Naive B cell (primary cell): ENCODE measurements at places on chromosomes 2 and 18.
A peak's percentile ranks its signal among the peaks of the same experiment; 100 is the strongest.

GRCh38 chr2:8452979-8453903 lies 228.6 kb upstream of the ID2 start:
- H3K4me3 ChIP-seq = no peak overlapping the region
- H3K27ac ChIP-seq = no peak overlapping the region
- peaks cover 91% of the 10 kb centered on the region for H3K27me3 ChIP-seq
- DNase-seq = no peak
- H3K36me3 ChIP-seq = no peaks in the 10 kb centered on the region

GRCh38 chr2:33371304-33372090 lies 105.0 kb upstream of the RASGRP3 start:
- H3K4me1 ChIP-seq = no peaks in the 10 kb centered on the region
- no peak overlapping the region for H3K27ac ChIP-seq
- DNase-seq = no peak
- H3K27me3 ChIP-seq = no peaks in the 10 kb centered on the region
- H3K36me3 ChIP-seq = no peaks in the 10 kb centered on the region
- no peak overlapping the region for H3K4me3 ChIP-seq

- peak overlapping the region; percentile 54 for H3K27ac ChIP-seq
- peaks cover 7% of the 10 kb centered on the region for H3K4me1 ChIP-seq
- DNase-seq = no peak
- H3K27me3 ChIP-seq = peaks cover 81% of the 10 kb centered on the region
- peaks cover 9% of the 10 kb centered on the region for H3K36me3 ChIP-seq
Observed at GRCh38 chr18:57057890-57058289, 89.0 kb upstream of the BOD1L2 start.

DNA sequence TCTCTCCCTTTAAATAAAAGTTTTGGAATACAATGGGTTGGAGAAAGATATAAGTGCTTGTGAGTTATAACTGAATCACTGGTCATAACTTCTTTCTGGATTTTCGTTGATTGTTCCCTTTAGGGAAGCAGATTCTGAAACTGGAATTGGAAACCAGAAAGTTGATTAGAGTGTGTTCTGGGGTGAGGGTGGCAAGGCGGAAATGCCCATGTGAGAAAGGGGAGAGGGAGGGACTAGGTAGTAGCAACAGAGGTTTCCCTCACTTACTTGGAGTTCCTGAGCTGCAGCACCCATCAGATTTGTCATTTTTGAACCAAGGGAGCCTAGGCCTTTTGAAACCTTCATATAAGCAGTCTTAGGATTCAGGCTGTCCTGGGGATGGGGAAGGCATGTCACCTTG lies 453.4 kb downstream of the KCNJ3 start:
- no peak for DNase-seq
- H3K4me3 ChIP-seq = no peak overlapping the region
- no peaks in the 10 kb centered on the region for H3K4me1 ChIP-seq
- no peaks in the 10 kb centered on the region for H3K36me3 ChIP-seq
- H3K27me3 ChIP-seq = no peaks in the 10 kb centered on the region
- H3K27ac ChIP-seq = no peak overlapping the region

DNA sequence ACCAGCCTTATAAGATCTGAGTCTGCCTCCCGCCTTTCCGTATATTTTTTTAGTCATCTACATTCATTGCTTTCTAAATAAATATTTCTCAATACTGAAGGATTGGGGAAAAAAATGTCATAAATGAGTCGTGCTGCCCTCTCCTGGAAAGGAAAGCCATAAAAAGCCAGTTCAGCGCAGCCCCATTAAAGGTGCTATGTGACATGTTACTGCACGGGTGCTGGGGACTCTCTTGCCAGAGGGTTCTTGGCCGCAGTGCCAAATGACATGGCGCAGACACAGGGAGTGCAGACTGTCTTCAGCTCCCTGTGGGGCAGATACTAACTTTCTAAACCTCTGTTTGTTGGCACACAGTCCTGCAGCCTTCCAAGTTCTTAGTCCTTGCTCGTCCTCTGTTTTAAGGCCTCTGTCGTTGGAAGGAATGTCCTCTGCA lies 53.7 kb upstream of the MAP3K20 start:
- H3K4me1 ChIP-seq = no peaks in the 10 kb centered on the region
- H3K4me3 ChIP-seq = no peak overlapping the region
- H3K36me3 ChIP-seq = no peaks in the 10 kb centered on the region
- peaks cover 8% of the 10 kb centered on the region for H3K27me3 ChIP-seq

DNA sequence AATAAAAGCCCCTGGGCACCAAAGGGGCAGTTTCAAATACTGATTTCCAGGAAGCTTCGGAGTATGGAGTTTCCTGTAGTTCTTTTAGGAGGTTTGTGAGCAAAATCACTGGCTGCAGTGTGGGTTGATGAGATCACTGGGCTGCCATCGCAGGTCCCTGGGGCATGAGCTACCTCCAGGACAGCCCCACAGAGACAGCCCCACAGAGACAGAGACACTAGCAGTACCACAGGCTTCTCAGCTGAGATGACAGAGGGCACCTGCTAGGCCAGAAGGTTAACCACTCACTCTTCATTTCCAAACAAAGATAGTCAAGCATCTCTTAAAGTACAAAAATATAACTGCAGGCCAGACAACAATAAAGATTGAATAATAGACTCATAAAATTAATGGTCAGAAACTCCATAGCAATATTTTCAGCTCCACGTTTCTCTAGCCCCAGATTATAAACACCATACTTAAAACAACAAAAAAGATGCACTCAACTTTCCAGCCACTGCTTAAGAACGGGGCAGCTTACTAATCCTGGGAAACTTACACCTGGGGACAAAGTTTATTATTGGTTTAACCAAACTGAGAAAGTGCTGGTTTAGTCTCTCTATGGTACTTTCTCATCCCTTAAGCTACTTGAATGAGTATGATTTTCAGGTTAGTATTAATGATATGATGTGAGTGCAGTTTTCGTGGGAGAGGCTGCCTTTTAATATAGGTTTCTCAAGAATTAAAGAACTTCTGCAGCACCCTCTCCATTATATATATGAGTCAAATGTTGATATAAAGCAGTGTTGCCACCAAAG lies 11.6 kb downstream of the AFF3 start:
- peak overlapping the region; percentile 29 for H3K4me3 ChIP-seq
- H3K4me1 ChIP-seq = peaks cover 57% of the 10 kb centered on the region
- no peak for DNase-seq
- no peaks in the 10 kb centered on the region for H3K27me3 ChIP-seq
- H3K27ac ChIP-seq = peak overlapping the region; percentile 65

- H3K4me3 ChIP-seq = peak overlapping the region; percentile 9
- peaks cover 76% of the 10 kb centered on the region for H3K27me3 ChIP-seq
- peaks cover 11% of the 10 kb centered on the region for H3K4me1 ChIP-seq
Observed at GRCh38 chr2:240820607-240821428, 799 bp upstream of the KIF1A start.

DNA sequence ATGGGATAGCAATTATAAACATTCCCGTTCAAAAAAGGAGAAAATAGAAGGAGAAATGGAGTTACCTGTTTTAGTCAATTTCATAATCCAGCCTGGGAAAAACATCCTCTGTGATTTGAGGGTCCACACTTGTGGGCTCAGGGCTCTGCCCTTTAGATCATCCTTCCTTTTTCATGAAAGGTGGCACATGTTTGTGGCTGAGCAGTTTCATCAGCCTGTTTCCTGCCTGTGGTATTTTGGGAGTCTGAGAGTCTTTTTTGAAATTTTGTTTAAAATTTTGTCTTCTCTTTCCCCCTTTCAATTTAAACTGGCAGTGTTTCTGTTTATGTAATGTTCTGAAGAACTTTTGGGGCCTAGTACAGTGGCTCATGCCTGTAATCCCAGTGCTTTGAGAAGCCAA lies 84.0 kb downstream of the KIAA1328 start:
- H3K27me3 ChIP-seq = no peaks in the 10 kb centered on the region
- H3K4me3 ChIP-seq = no peak overlapping the region
- H3K4me1 ChIP-seq = peaks cover 13% of the 10 kb centered on the region
- H3K36me3 ChIP-seq = no peaks in the 10 kb centered on the region

- peak overlapping the region; percentile 35 for H3K27ac ChIP-seq
- peak; percentile 54 for DNase-seq
- H3K27me3 ChIP-seq = no peaks in the 10 kb centered on the region
- no peak overlapping the region for H3K4me3 ChIP-seq
- H3K36me3 ChIP-seq = peaks cover 5% of the 10 kb centered on the region
Observed at GRCh38 chr2:101823347-101823791, 125.9 kb downstream of the MAP4K4 start.
